CD4-positive, alpha-beta T cell treated with Interleukin-12 subunit alpha and Interleukin-12 subunit beta, for 1 hour (primary cell): ENCODE measurements at places on chromosomes 7 and 10.
A peak's percentile ranks its signal among the peaks of the same experiment; 100 is the strongest.

DNA sequence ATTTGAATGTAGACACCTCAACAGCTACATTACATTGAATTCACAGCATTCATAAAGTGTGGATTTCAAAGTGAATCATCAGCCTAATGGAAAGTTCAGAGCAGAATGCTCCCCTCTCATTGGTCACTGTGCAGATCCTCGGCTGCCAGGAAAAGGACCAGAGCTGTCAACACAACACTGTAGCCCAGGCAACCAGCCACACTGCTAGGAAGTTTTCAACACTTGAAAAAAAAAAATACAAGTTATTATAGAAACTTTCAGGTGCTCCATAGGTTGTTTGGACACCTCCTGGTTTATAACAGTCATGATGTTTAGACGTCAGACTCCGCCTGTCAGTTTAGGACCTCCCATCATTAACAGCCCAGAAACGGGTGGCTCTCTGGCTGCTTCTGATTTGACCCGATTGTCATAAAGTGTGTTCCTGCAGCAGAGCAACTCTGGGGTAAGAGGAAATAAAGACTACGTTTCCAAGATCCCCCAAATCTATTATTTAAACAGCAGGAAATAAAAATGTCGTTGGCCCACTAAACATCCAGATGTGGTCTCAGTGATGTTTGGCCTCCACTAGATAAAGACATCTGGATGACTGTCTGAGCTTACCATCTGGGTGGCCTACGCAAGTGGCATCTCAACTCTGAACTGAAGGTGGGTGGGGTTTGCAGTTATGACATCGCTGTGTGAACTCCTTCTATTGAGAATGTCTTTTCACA lies 117.4 kb downstream of the CABCOCO1 start:
- peak; percentile 21 for DNase-seq

DNA sequence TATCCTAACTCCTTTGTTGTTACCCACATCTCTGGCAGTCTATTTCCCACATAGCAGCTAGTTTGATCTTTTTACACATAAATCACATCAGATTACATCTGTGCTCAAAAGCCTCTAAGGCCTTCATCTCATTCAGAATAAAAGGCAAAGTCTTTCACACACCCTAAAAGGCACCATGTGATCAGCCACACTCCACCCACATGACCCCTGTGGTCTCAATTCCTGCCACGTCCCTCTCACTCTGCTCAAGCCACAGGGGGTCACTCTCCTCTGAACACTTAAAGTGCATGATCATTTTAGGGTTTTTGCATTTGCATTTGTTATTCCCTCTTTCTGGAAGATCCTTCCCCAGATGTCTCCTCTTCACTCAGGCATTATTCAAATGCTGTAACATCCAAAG lies 30.8 kb downstream of the ELAPOR2 start:
- DNase-seq, result no peak

DNA sequence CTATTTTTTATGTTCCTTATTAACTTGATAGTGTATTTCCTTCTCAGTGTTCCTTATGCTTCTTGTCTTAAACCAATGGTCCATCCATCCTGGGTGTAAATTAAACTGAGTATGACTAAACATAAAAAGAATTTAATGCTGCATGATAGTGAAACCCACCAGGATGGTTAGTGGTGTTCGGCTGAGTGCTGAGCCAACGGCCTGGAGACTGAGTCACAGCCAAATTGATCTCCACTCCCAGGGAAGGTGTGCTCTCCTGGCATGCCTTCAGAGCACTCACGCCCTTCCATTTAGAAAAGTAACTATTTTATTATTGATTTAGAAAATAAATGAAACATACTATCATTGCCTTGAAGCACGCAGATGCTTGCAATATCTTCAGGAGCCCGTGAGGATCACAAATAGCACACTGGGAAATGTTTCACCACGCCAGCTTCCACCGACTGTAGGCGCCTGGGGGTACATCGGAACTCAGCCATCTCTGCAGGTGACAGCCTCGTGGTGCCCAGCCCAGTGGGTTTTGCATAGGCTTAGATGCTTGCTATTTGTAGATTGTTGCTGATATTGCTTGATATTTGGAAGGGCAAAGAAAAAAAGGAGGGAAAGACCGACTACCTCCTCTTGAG lies 40.0 kb upstream of the LOXL4 start:
- DNase-seq, result no peak

GRCh38 chr10:3192856-3193635 lies 20.5 kb upstream of the PITRM1 start:
- DNase-seq, result peak; percentile 55
